ENCODE measurements at places on chromosomes 7 and 10. TPM values are rescaled to one million over a fixed set of nuclear protein-coding genes. Genes with fewer than 3 reads are reported as not detected.

GRCh38 chr10:3014968-3015367 lies 52.4 kb upstream of the PFKP start:
- DNase-seq = peak; percentile 36
- no peaks in the 10 kb centered on the region for H3K27me3 ChIP-seq
- no peak overlapping the region for H3K27ac ChIP-seq
- H3K36me3 ChIP-seq = no peaks in the 10 kb centered on the region
- no peak overlapping the region for H3K4me3 ChIP-seq

- peaks cover 14% of the 10 kb centered on the region for H3K27me3 ChIP-seq
- H3K4me1 ChIP-seq = peaks cover 7% of the 10 kb centered on the region
- no peaks in the 10 kb centered on the region for H3K36me3 ChIP-seq
Measured at GRCh38 chr10:110176141-110177030, 31.0 kb upstream of the MXI1 start.

GRCh38 chr10:123187781-123188180 lies 33.6 kb downstream of the BUB3 start:
- no peaks in the 10 kb centered on the region for H3K4me1 ChIP-seq
- no peak for DNase-seq

GRCh38 chr10:18099415-18099814 lies 40.8 kb upstream of the CACNB2 start:
- no peak overlapping the region for H3K4me3 ChIP-seq
- no peaks in the 10 kb centered on the region for H3K4me1 ChIP-seq
- H3K27me3 ChIP-seq = no peaks in the 10 kb centered on the region

- H3K27ac ChIP-seq = no peak overlapping the region
- peak; percentile 83 for DNase-seq
- H3K4me3 ChIP-seq = no peak overlapping the region
- no peaks in the 10 kb centered on the region for H3K36me3 ChIP-seq
- H3K4me1 ChIP-seq = no peaks in the 10 kb centered on the region
Measured at GRCh38 chr10:52883996-52884871, 111.7 kb upstream of the MBL2 start.

DNA sequence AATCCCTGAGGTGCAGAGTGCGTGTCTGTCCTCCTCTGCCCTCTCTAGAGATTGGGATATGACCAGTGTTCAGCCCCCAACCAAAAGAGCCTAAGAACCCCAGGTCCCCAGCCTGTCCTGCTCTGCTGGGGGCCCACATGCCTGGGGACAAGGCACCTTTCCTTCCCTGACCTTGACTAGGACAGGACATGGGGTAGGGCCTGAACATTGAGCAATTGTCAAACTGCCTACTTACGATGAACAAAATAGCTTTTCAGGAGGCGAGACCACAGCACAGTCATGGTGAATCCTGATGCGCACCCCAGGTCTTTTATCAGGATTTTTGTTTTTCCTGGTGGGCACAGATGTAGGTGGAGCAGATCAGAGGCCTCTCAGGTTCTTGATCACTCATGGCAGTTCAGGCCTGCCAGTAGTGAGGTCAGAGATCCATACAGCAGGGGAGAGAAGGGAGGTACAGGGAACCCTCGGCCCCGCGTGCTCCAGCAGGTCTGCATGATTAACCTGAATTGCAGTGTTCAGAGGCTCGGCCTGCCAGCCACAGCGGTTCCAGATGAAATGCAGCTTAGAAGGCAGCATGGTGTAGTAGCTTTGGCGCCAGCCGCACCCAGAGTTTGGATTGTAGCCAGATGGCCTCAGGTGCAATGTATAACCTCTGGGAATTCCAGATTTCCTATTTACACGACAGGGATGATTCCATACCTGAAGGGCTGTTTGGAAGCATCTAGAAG lies 191.3 kb downstream of the CUX1 start:
- H3K4me3 ChIP-seq = no peak overlapping the region
- no peak overlapping the region for H3K27ac ChIP-seq
- no peaks in the 10 kb centered on the region for H3K27me3 ChIP-seq
- no peak for DNase-seq

DNA sequence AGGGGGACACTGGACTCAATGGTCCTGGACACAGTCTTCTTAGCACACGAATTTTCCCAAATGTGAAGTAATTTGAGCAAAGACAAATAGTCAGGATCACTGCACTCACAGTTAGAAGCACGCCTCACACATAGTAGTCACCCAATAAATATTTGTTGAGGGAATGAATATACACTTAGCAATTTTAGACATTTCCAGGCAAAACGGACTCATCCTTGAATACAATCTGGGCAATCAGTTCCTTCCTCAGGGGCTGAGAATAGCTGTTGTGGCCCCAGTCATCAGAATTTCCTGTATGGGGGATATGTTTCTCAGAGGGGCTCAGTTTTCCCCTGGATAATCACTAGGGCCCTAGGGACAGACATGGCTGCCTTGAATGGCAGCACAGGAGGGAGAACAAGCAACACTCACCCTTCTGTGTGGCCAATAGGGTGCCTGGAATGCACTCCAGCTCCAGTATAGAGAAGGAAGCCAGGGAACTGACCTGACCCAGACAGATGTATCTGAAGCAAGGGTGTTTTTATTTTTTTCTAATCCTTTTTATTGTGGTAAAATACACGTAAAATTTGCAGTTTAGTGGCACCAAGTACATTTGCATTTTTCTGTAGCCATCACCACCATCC lies 282.7 kb upstream of the ZNF32 start:
- DNase-seq = peak; percentile 17
- no peak overlapping the region for H3K4me3 ChIP-seq
- H3K4me1 ChIP-seq = no peaks in the 10 kb centered on the region
- H3K27me3 ChIP-seq = no peaks in the 10 kb centered on the region
- H3K27ac ChIP-seq = no peak overlapping the region
- H3K36me3 ChIP-seq = no peaks in the 10 kb centered on the region

DNA sequence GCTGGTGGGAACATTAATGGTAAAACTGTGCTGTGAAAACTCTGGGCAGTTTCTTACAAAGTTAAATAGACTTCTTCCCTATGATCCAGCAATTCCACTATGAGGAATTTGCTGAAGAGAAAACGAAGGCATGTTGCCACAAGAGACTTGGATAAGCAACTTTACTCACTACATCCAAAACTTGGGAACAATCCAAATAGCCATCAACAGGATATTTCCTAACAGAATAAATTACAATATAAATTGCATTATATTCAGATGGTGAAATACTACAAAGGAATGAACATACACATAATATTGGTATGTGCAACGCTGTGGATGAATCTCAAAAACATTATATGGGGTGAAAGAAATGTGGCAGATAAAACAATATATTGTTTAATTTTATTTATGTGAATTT lies 21.4 kb upstream of the MKI67 start:
- H3K27ac ChIP-seq = no peak overlapping the region
- no peak overlapping the region for H3K4me3 ChIP-seq
- no peak for DNase-seq
- H3K36me3 ChIP-seq = no peaks in the 10 kb centered on the region

GRCh38 chr7:116702046-116702785 lies 30.2 kb downstream of the MET start:
- no peaks in the 10 kb centered on the region for H3K27me3 ChIP-seq
- no peak for DNase-seq
- H3K4me1 ChIP-seq = no peaks in the 10 kb centered on the region
- H3K4me3 ChIP-seq = no peak overlapping the region
- no peaks in the 10 kb centered on the region for H3K36me3 ChIP-seq

DNA sequence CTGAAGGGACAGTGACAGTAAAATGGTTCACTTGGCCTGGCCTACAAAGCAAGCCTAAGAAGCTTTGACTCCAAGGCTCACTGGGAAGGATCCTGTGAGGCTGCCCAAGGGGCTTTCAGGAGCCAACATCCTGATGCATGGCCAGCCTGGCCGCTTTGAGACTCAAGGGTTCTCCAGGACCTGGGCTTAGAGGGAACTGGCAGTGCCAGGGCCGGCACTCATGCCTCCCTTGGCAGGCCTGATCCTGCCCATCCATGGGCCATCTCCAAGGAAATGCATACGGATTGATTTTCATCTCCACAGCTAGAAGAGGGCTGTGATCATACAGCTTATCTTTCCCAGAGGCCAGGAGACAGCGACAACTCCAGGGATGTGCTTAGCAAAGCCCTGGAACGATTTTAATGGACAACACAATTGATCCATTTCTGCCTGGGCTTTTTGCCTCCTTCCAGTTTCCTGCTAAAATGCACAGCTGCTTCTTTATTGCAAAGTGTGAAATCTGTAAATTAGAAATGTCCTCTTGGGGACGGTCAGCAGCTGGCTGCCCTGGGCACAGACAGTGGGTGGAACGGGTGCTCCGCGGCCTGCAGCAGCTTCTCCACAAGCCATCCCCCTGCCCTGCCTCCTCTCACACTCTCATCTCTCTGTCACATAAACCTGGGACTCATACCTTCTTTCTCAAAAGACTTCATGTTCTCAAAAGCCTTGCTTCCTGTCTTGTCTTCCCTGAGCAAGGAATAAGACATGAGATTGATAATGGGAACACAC lies 288.5 kb downstream of the GRID1 start:
- H3K27me3 ChIP-seq = no peaks in the 10 kb centered on the region
- peaks cover 2% of the 10 kb centered on the region for H3K4me1 ChIP-seq
- no peak overlapping the region for H3K27ac ChIP-seq

CYP26C1 gene
- total RNA-seq = 0.35 TPM

FAM204A gene
- 40.9 TPM for total RNA-seq

Data from endodermal cell (in vitro differentiated cells).